ENCODE measurements at places on chromosomes 1 and 21. TPM values are rescaled to one million over a fixed set of nuclear protein-coding genes. Genes with fewer than 3 reads are reported as not detected.

- DNase-seq: no peak
Observed at GRCh38 chr1:89271341-89272015, 1.2 kb downstream of the GBP5 start.

- no peak for DNase-seq
Observed at GRCh38 chr1:223259462-223259861, 104.5 kb downstream of the SUSD4 start.

- no peak for DNase-seq
Observed at GRCh38 chr1:216425577-216425976, 2.3 kb upstream of the USH2A start.

DNA sequence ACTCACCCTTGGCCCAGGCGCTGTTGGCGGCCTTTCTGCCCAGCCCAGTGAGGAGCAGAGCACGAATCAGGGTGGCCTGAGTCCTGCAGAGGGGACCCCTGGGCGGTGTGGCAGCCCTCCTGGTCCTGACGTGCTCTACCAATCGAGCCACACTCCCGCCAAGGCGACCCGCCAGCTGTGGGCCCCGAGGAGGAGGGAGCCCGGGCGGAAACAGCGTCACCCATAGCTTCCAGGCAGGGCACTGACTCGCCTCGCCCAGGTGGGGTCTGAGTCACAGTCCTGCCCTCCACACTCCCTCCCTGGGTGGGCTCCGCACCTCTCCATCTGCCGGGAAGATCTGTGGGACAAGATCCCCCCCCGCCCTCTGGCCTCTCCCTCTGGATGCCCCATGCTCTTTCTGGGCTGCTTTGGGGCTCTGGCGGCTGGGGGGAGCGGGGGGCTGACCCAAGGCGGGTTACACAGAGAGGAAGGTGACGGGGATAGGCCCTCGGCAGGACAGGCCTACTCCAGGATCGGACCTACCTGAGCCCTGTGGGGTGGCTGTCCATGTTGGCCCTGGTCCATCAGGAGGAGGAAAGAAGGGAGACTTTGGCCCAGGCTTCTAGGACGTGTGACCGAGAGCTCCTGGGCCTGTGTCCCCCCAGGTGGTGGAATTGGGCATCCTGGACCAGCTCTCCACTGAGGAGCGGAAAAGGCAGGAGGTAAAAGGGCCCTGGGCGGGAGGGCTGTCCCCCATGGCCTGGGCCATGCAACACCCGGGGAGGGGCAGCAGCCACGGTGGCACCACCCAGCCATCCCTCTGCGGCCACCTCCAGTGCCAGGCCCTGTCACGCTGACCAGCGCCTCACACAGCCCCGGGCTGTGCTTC lies 14.0 kb downstream of the ARHGEF16 start:
- peak; percentile 46 for DNase-seq

- no peak for DNase-seq
Observed at GRCh38 chr1:62706985-62707743, 19.0 kb upstream of the DOCK7 start.

DNA sequence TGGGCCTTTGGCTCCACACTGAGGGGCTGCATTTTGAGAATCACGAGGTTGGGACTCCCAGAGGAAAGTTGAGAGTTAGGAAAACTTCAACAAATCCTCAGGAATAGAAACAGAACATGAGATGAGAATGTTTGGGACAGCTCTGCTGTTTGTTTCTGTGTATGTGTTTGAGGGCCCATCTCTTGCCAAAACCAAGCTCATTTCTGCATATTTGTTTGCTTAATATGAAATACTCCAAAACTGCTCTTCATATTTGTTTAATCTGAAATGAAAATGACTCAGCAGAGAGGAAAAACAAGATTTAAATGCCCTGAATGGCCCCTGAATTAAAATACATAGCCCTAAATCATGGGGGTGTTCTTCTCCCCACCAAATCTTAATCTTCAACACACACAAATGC lies 78.1 kb downstream of the DDR2 start:
- no peak for DNase-seq

PRAMEF27 gene
- not detected for total RNA-seq

TTC4 gene
- total RNA-seq: 13.5 TPM

Measured in lower lobe of right lung (tissue), 2 donors.